ENCODE measurements at places on chromosomes 4 and X. TPM values are rescaled to one million over a fixed set of nuclear protein-coding genes. Genes with fewer than 3 reads are reported as not detected.

The TENT5D gene
- total RNA-seq: not detected

The NAP1L3 gene
- total RNA-seq: 14.1 TPM

The MAGEA9B gene
- not detected for total RNA-seq

The VEGFD gene
- 0.36 TPM for total RNA-seq

The KLHL13 gene
- total RNA-seq: 13.8 TPM

The PNMA5 gene
- not detected for total RNA-seq

The STATH gene
- not detected for total RNA-seq

The SOX3 gene
- total RNA-seq: not detected

The CTAG2 gene
- total RNA-seq: 0.88 TPM

The DOK7 gene
- not detected for total RNA-seq

The KLF8 gene
- total RNA-seq: 1.8 TPM

DNA sequence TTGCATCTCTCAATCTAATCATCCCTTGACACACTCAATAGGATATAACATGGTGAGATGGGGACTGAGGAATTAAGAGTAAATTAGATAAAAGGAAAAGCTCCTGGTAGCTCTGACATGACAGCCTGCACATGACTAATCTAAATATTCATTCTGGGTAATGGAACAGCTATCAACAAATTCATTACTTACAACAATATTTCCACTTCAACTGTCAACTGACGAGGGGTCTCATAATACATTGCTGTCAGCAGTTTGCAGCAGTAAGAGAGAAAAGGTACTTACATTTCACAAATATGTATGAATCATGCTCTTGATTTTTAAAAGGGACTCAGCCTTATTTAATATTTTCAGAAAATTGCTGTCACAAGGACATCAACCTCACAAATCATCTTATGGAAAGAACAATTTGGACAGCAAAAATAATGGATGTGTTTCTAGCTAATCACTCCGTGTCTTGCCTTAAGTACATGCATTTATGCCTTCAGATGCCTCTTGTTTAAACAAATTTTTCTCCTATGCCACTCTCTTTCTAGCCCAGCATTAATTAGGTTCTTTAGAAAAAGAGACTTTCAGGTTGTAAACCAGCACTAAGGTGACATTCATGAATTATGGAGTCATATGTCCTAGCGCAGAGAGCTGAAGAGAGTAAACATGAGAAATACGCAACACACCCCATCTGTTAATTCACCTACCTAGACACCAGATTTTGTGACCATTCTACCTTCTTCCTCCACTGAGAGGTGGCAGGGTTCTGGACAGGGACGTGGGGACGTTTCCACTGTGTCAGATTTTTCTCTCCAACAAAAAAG, 99.6 kb upstream of the TMEM150C start:
- no peak for DNase-seq
- H3K27me3 ChIP-seq: no peaks in the 10 kb centered on the region
- H3K4me3 ChIP-seq: no peak overlapping the region
- no peaks in the 10 kb centered on the region for H3K36me3 ChIP-seq
- H3K4me1 ChIP-seq: no peaks in the 10 kb centered on the region
- H3K27ac ChIP-seq: no peak overlapping the region

- peaks cover 24% of the 10 kb centered on the region for H3K4me1 ChIP-seq
- peak overlapping the region; percentile 88 for H3K27ac ChIP-seq
- peak; percentile 96 for DNase-seq
- H3K36me3 ChIP-seq: no peaks in the 10 kb centered on the region
- H3K27me3 ChIP-seq: no peaks in the 10 kb centered on the region
Observed at GRCh38 chrX:130173190-130173895, 1.6 kb downstream of the RAB33A start.

DNA sequence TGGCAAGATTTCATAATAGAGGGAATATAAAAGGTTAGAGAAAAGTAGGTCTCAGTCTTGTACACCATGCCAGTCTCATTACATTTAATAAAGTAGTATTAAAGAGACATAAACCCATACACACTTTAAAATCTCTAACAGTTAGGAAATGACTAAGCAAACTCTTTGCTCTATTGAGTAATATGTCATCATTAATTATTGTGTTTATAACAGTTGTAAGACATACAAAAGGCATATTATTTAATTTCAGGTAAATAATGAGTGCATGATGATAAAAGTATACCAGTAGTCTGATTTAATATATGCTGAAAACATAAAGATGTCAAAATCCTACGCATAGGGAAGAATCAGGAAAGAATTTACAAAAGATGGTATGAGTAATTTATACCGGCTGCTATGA, 31.0 kb upstream of the FGG start:
- H3K4me3 ChIP-seq: no peak overlapping the region
- DNase-seq: no peak
- no peaks in the 10 kb centered on the region for H3K36me3 ChIP-seq
- H3K27ac ChIP-seq: no peak overlapping the region

DNA sequence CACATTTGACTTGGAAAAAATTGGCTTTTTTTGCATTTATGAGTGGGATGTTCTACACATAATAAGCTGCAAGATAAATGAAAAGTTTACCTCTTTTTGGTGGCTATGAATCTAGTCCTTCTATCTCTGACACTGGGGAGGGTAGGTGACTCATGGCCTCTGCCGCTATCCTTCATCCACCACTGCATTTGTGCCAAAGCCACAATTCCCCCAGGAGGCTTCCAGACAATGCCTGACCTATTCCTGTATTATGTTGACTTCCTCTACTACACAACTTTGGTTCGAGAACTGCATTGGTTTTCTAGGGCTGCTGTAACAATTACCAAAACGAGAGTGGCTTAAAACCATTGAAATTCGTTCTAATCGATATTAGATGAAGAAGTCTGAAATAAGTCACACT, 245.6 kb downstream of the TRAM1L1 start:
- H3K4me3 ChIP-seq: no peak overlapping the region
- H3K27ac ChIP-seq: no peak overlapping the region
- H3K36me3 ChIP-seq: no peaks in the 10 kb centered on the region
- no peaks in the 10 kb centered on the region for H3K4me1 ChIP-seq

GRCh38 chr4:48311896-48312295, 29.4 kb upstream of the SLAIN2 start:
- DNase-seq: no peak
- no peak overlapping the region for H3K27ac ChIP-seq
- H3K36me3 ChIP-seq: no peaks in the 10 kb centered on the region
- H3K4me1 ChIP-seq: no peaks in the 10 kb centered on the region
- H3K27me3 ChIP-seq: no peaks in the 10 kb centered on the region
- H3K4me3 ChIP-seq: no peak overlapping the region

DNA sequence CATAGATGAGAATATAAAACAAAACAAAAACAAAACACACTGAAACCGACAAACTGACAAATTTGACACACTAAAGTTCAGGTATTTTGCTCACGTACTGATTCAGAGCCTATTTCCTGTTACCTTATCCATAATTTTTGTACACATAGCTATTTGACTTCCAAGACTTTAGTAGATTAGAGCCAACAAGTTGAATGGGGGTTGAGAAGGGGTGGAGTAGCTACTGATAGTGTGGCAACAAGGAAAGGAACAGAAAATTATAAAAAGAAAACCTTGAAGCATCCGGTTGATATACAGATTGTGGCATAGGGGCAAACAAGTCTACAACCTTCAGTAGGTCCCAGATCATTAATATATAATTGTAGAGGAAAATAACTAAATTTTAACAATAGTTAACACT, 92.3 kb upstream of the RASGEF1B start:
- H3K4me1 ChIP-seq: peaks cover 13% of the 10 kb centered on the region
- H3K27me3 ChIP-seq: no peaks in the 10 kb centered on the region

GRCh38 chr4:38016698-38017097, 56.5 kb downstream of the PTTG2 start:
- no peak for DNase-seq
- no peaks in the 10 kb centered on the region for H3K27me3 ChIP-seq
- H3K4me1 ChIP-seq: peaks cover 5% of the 10 kb centered on the region
- peaks cover 29% of the 10 kb centered on the region for H3K36me3 ChIP-seq
- no peak overlapping the region for H3K4me3 ChIP-seq

GRCh38 chr4:177680308-177680707, 238.1 kb upstream of the AGA start:
- H3K4me1 ChIP-seq: no peaks in the 10 kb centered on the region
- no peak for DNase-seq
- H3K36me3 ChIP-seq: no peaks in the 10 kb centered on the region
- H3K27ac ChIP-seq: no peak overlapping the region

DNA sequence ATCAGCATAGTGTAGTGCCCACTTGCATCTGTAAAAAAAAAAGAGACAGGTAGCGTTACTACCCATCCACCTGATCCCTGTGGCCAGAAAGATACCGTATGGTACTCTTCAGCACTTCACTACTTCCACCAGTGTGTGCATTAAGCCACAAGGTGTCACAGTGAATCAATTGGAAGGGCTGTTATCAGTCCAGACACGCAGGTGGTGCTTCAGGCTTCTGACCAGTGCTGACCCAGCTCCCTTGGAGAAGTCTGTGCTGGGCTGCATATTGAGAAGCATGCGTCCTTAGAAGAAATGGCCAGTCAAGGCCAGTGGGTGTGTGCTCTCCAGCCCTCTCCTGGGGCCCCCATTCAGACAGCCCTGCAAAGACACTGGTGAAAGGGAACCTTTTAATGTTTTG, 10.6 kb downstream of the LDB2 start:
- H3K27ac ChIP-seq: no peak overlapping the region
- H3K4me1 ChIP-seq: peaks cover 6% of the 10 kb centered on the region
- no peak overlapping the region for H3K4me3 ChIP-seq
- no peak for DNase-seq
- H3K27me3 ChIP-seq: no peaks in the 10 kb centered on the region

- peak; percentile 74 for DNase-seq
- no peak overlapping the region for H3K4me3 ChIP-seq
- no peaks in the 10 kb centered on the region for H3K27me3 ChIP-seq
- peaks cover 17% of the 10 kb centered on the region for H3K4me1 ChIP-seq
- H3K36me3 ChIP-seq: no peaks in the 10 kb centered on the region
Observed at GRCh38 chrX:153728095-153728494, 3.4 kb downstream of the ABCD1 start.

DNA sequence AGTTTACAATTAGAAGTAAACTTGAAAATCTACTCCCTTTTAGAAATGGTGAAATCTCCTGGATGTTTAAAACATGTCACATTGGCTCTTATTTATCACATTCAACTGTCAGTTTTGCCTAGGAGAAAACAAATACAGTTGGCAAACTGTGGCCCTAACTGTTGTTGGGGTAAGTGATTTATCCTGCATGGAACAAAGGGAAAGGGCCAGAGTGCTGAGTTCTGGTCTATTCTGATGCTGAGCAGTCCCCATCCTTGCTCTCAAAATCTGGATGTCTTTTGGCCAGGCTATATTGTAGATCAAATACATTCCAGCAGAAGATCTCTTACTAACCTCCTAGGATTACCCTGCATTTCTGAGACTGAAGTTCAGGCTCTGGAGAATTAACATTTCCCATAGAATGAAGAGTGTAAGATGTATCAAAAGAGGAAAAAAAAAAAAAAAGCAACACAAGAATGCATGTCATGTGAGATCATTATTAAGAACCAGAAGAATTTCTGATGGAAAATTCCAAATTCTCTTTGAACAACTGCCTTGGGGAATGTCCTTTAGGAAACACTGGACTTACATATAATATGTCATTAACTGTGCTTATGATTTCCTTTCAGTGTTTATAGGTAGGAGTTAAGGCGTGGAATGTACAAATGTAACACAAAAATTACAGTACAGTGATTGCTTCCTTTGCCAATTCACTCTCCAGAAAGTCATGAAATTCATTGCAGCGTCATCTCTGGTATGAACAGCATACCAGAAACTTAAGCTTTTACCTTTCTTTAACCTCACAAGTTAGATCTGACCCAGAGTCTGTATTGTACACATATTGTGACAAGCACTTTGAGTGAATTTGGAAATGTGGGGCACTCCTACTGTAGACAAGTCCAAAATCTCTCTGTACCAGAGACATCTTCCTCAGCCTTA, 1012.5 kb upstream of the LCORL start:
- H3K4me1 ChIP-seq: no peaks in the 10 kb centered on the region
- no peaks in the 10 kb centered on the region for H3K36me3 ChIP-seq
- no peak overlapping the region for H3K27ac ChIP-seq
- DNase-seq: no peak
- no peaks in the 10 kb centered on the region for H3K27me3 ChIP-seq

Measured in osteoblast (primary cell).